ENCODE measurements at places on chromosomes 3 and 15.

DNA sequence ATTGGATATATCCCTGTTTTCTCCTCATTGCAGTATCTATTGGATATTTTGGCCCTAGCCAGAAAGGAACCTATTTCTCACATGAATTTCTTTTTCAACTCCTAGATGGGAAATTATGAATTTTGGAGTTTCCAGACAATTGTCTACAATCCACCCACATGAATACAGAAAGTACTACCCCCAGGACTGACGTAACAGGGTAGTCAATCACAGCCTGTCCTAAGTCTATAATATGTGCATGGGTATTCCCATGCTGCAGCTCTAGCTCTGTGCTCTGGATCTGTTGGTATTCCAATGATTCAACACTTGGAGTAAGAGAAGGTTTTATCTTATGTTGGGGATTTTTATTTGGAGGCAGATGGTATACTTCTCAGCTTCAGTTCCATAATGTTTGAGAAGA, 393.1 kb upstream of the ARRDC4 start:
- no peak for DNase-seq

- no peak for DNase-seq
These were observed 67.3 kb downstream of the ITGA11 start for GRCh38 chr15:68364660-68365035.

GRCh38 chr15:93614386-93615104, 525.5 kb upstream of the RGMA start:
- DNase-seq, result no peak

DNA sequence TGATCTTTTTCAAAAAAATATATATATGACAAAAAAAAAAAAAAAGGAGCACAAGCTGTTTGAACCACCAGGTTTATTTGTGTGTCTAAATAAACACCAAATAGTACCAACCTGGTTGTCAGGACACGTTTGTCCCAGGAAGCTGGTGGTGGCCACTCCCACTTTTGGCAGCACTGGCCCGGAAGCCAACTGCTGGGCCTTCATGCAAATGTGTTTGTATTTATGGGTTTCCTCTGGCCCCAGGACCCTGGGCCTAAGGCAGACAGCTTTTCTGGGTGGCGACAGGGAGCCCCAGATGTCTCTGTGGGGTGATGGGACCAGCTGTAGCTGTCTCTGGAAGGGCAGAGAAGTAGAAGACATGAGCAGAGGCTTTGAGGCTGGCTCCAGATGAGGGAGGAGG, 31.6 kb downstream of the PRKCD start:
- no peak for DNase-seq

GRCh38 chr3:31008994-31009393, 114.5 kb upstream of the GADL1 start:
- no peak for DNase-seq
